ENCODE measurements at places on chromosomes 12 and 14. TPM values are rescaled to one million over a fixed set of nuclear protein-coding genes. Genes with fewer than 3 reads are reported as not detected.

Gene SPTB
- 0.58 TPM for total RNA-seq

Gene TSPAN11
- total RNA-seq = not detected

Gene TMTC1
- total RNA-seq = 0.10 TPM

Gene TMEM119
- total RNA-seq = not detected

Gene KLRC1
- not detected for total RNA-seq

Gene GSG1
- total RNA-seq = not detected

GRCh38 chr14:41605550-41606281, 960 bp upstream of the LRFN5 start:
- DNase-seq = no peak

- DNase-seq = no peak
Measured at GRCh38 chr12:124039276-124039675, 66.3 kb downstream of the ZNF664 start.

- DNase-seq = no peak
Measured at GRCh38 chr12:110371408-110372055, 32.0 kb downstream of the ANAPC7 start.

DNA sequence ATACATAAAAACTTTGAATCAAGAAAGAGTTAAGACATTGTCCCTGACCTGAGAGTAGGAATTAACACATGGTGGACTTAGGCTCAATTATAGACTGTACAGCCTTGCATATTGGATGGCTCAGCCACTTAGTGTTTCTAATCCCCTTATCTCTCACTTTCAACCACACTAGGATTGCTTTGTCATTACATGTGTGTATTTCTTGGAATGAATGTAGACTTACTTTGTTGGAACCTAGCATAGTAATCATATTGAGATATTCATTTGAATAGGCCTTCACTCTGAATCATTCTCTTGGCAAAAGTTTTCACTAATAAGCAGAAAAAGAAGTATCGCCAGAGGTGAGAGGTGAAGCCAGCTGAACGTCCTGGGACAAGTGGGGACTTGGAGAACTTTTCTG, 1973.9 kb upstream of the FLRT2 start:
- peak; percentile 40 for DNase-seq

DNA sequence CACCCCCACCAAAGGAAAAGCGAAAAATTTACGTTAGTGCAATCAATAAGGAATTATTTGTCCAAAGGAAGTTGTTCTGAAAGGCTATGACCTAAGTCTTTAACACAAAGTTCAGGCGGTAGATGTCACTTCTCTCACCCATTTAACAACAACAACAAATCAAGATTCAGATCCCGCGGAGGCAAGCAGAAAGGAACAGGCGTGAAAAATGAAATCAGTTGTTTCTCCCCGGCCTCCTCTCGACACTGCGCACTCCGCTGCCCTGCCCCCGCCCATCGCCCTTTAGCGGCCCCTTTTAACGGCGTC, 1.4 kb downstream of the DENND5B start:
- DNase-seq = no peak

GRCh38 chr12:131348231-131348630, 362.7 kb upstream of the SFSWAP start:
- no peak for DNase-seq

DNA sequence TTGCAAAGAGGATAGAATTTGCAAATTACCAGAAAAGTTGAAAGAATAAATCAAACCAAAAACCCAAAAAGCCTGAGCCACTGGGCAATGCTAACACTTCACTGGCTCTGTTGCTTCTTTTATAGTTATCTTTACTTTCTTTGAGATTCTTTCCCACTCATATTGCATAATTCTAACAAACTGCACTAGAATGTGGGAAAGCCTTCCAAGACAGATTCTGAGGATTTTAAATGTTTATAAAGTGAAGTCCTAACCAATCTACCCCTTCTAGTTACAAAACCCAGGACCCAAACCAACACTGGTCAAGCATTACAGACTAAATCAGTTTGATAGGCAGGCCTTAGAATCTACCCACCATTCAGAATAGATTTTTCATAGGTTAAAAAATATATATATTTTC, 150.9 kb downstream of the MED13L start:
- no peak for DNase-seq

DNA sequence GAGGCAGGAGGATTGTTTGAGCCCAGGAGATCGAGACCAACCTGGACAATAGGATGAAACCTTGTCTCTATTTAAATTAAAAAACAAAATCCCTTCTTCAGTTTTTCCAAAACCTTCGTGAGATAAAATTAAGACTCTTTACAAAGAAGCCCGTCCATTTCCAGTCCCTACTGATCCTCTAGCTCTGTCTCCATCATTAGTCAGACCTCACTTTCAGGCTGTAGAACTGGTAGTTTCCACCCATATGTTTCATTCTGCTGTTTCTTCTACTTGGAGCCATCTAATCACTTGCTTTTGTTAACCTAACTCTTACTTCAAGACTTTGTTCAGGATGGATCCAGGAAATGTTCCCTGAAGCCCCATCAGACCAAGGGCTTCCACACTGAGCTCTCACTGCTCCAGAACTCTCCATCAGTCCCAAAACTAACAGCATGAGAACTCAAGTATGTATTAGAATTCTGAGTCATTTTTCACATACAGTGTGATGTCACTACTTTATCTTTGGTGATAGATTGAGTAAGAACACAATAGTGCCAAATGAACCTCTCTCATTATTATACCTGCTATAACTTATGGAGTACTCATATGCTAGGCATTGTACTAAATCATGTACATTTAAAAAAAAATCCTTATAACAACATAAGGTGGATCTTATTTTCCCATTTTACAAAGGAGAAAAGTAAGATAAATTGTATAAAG, 90.8 kb downstream of the PRICKLE1 start:
- no peak for DNase-seq

GRCh38 chr14:67944605-67945004, 125.0 kb downstream of the RAD51B start:
- no peak for DNase-seq

DNA sequence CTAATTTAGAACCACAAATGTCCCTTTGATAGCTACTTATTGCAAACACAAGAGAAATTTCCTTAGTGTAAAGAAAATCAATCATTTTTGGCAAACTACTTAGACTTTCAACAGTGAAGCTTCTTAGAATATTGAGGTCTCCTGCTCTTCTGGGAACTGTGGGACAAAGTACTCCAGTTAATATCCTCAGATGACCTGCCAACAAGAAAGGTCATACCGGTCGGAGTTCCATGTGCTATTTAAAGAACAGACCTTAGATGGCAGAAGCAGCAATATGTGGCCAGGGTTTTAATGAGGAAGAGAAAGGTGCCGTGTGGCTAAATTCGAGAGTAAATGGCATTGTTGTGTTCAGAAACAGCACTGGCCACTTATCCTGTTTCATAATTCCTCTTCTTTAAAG, 114.7 kb upstream of the AMIGO2 start:
- DNase-seq = no peak

DNA sequence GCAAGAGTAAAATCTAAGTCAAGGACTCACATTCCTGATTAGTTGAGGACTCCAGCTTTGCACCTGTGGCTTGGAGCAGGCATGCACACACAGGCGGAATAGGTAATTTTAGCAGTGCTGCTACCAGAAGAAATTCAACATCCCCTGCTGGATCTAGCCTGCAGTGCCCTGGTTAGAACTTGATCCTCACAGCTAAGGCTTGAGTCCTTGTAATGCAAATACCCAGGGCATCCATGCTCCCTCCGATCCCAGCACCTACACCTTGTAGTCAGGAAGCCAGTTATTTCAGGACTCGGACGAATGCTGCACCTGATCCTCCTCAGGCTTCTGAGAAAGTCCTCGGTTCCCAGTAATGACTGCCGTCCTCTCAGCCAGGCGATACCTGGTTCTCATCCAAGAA, 309.0 kb upstream of the AMIGO2 start:
- DNase-seq = no peak

All from foreskin keratinocyte (primary cell).